Thoracic aorta (tissue), 2 donors: ENCODE measurements at places on chromosomes 7 and 10. TPM values are rescaled to one million over a fixed set of nuclear protein-coding genes. Genes with fewer than 3 reads are reported as not detected.
A peak's percentile ranks its signal among the peaks of the same experiment; 100 is the strongest.

DNA sequence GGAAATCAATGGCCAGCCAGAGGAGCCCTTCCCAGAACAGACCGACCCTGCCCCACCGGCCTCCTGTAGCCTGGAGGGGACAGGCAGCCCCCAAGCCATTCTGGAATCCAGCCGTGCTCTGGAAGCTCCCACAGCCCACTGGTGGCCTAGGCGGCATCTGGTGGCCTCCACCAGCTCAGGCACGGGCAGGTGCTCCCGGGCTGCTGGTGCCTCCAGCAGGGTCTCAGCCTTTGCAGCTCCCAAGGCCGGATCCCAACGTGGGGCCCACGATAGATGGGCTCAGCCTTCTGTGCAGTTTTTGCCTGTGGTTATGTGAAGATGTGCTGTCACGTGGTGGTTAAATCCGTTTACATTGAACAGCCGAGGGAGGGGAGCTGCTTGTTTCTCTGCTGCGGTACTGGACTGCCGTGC, 44.4 kb downstream of the JAKMIP3 start:
- no peaks in the 10 kb centered on the region for H3K4me1 ChIP-seq
- no peak overlapping the region for H3K4me3 ChIP-seq
- no peak for DNase-seq

GRCh38 chr10:71444284-71445054, 47.7 kb downstream of the CDH23 start:
- no peak overlapping the region for H3K4me3 ChIP-seq
- no peaks in the 10 kb centered on the region for H3K27me3 ChIP-seq
- H3K27ac ChIP-seq = no peak overlapping the region
- DNase-seq = no peak

GRCh38 chr7:37013771-37014170, 289.5 kb upstream of the AOAH start:
- H3K27ac ChIP-seq = no peak overlapping the region
- H3K36me3 ChIP-seq = no peaks in the 10 kb centered on the region
- H3K27me3 ChIP-seq = no peaks in the 10 kb centered on the region
- no peak overlapping the region for H3K4me3 ChIP-seq
- DNase-seq = no peak
- H3K4me1 ChIP-seq = no peaks in the 10 kb centered on the region

GRCh38 chr7:11332186-11332864, 358.7 kb downstream of the PHF14 start:
- no peaks in the 10 kb centered on the region for H3K36me3 ChIP-seq
- no peak overlapping the region for H3K27ac ChIP-seq
- DNase-seq = no peak
- H3K4me3 ChIP-seq = no peak overlapping the region
- no peaks in the 10 kb centered on the region for H3K27me3 ChIP-seq

DNA sequence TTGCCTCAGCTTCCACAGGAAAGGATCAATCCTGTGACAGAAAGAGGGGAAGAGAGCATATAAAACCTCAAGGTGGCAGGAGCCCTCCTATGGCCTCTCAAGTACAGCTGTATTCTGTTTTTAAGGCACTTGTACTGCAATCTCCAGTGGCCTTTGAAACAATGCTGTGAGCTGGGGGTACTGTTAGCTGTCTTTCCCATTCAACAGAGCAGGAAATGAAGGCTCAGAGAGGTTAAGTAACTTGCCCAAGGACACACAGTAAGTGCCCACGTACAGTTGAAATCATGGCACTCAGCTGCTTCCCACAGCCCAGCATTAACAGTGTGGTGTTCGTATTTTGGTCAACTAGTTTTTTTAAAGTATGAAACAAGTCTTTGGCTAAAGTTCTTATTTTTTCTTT, 34.0 kb downstream of the DUSP5 start:
- H3K4me1 ChIP-seq = peaks cover 4% of the 10 kb centered on the region
- no peaks in the 10 kb centered on the region for H3K27me3 ChIP-seq
- no peak overlapping the region for H3K27ac ChIP-seq
- H3K36me3 ChIP-seq = no peaks in the 10 kb centered on the region

DNA sequence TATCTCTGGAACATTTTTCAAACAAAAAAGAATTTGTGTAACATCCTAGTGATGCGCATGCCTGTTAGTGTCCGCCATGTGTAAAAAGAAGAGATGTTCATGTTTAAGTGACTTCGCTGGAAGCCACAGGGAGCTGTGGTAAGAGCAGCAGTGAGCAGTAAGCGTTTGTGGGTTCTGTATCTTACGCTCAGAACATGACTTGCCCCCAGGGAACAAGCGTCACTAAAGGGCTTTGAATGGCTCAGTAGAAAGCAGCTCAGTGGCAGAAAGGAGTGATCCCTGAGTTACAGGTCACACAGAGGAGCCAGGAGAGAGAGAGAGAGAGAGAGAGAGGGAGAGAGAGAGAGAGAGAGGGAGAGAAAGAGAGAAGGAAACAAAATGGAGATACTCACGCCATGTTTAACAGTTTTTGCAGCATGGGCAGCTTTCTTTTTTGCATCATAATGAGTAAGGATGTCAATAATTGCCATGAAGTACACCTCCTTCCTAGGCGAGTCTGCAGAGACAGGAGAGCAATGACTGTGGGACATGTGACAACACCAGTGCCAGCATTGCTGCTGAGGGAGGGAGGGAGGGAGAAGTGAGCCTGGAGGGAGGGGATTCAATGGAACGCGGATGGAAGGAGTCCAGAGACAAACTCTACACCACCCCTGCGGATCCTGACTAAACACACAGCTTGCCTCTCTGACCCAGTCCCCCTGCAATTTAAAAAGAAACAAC, 174.6 kb downstream of the PIP4K2A start:
- no peaks in the 10 kb centered on the region for H3K27me3 ChIP-seq
- H3K4me1 ChIP-seq = no peaks in the 10 kb centered on the region
- H3K27ac ChIP-seq = no peak overlapping the region
- H3K36me3 ChIP-seq = peaks cover 52% of the 10 kb centered on the region
- H3K4me3 ChIP-seq = no peak overlapping the region

DNA sequence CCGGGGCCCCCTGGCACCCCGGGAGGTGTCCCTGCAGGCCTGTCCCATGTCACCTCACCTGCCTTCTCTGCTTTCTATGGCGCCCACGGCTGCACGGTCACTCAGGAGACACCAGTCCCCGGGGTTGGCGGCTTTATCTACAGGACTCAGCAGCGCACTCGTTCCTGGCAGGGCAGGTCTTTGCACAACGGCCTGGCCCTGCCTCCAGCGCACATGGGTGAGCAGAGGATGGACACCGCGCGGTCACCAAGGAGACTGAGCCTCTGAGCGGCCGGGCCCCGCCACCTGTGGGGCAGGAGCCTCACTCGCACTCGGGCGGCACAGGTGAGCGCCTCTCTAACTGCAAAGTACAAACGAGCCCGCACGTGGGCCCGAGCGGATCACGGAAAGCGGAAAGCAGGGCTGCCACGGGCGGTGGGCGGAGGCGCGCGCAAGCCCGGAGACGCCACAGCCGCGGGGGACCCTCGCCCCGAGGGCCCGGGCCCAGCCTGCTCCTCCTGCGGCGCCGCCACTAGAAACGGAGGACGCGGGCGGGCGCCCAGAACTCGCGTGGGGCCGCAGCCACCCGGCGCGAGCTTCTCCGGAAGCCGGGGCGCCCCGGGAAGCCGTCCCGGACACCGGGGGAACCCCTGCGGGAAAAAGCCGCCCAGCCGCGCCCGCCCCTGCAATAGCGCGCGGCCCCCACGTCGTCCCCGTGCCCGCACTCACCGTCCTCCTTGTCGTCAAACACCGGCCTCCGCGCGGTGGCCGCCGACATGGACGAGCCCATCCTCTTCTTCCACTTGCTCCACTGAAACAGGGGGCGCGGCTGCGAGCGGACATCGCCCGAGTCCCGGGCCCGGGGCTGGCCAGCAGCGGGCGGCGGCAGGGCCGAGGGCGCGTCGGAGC, 642 bp downstream of the STK32C start:
- H3K4me1 ChIP-seq = peaks cover 4% of the 10 kb centered on the region
- H3K36me3 ChIP-seq = no peaks in the 10 kb centered on the region
- H3K4me3 ChIP-seq = peak overlapping the region; percentile 92
- no peaks in the 10 kb centered on the region for H3K27me3 ChIP-seq
- no peak for DNase-seq
- no peak overlapping the region for H3K27ac ChIP-seq

- H3K4me3 ChIP-seq = no peak overlapping the region
- peaks cover 17% of the 10 kb centered on the region for H3K36me3 ChIP-seq
- no peak for DNase-seq
- H3K27me3 ChIP-seq = no peaks in the 10 kb centered on the region
Observed at GRCh38 chr10:12207114-12207513, 11.1 kb downstream of the CDC123 start.

GRCh38 chr10:84842593-84842992, 514.2 kb downstream of the CCSER2 start:
- DNase-seq = no peak
- H3K27me3 ChIP-seq = no peaks in the 10 kb centered on the region
- no peaks in the 10 kb centered on the region for H3K36me3 ChIP-seq
- no peak overlapping the region for H3K27ac ChIP-seq
- H3K4me3 ChIP-seq = no peak overlapping the region

DNA sequence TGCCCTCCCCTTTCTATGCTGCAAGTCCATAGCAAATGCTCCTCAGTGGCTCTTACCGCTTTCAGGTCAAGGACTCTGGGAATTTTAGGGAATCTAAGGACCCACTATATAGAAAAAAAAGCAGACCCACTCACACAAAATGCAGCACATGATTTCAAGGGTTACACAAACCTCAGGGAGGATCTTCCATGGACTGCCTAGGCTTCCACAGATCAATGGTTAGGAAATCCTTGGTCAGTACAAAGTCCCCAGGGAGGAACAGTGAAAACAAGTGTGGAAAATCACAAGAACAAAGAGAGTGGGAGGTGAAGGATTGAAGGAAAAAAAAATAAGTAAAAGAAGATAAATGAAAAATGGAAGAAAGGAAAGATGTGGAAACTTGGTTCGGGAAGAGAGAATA, 188.4 kb downstream of the AHR start:
- H3K4me3 ChIP-seq = no peak overlapping the region
- no peaks in the 10 kb centered on the region for H3K36me3 ChIP-seq
- H3K27me3 ChIP-seq = no peaks in the 10 kb centered on the region
- H3K4me1 ChIP-seq = no peaks in the 10 kb centered on the region
- no peak for DNase-seq

DNA sequence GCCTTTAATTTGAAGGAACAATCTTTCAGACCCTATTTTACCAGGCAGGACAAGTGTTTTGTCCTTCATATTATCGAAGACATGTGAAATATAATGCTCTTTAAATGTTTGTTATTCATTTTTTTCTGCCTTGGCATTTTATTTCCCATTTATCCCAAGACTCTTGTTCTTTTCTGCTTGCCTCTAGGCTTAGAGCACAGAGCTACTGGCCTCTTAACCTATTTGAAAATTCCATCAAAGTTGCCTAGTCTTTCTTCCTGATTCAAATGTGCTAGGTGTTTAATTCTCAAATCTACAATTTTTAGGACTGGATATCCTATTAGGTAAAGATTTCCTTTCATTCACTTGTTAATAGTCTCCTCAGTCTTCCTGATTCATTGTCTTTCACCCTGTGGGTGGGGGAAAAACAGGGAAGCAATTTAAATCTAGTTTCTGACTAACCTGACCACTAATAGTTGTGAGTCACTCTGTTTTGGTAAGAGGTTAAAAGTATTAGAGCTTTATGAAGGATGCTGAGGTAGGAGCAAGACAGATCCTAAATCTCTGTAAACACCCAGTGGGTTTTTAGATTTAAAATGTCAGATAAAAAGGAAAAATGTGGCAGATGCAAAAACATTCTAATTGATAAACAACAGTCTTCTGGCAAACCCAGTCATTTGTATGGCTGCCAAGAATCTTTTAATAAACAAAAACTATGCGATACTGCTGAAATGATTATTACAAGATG, 1.5 kb downstream of the LIPK start:
- no peak overlapping the region for H3K27ac ChIP-seq
- H3K4me3 ChIP-seq = no peak overlapping the region
- no peaks in the 10 kb centered on the region for H3K36me3 ChIP-seq
- no peaks in the 10 kb centered on the region for H3K4me1 ChIP-seq
- no peaks in the 10 kb centered on the region for H3K27me3 ChIP-seq
- DNase-seq = no peak

DNA sequence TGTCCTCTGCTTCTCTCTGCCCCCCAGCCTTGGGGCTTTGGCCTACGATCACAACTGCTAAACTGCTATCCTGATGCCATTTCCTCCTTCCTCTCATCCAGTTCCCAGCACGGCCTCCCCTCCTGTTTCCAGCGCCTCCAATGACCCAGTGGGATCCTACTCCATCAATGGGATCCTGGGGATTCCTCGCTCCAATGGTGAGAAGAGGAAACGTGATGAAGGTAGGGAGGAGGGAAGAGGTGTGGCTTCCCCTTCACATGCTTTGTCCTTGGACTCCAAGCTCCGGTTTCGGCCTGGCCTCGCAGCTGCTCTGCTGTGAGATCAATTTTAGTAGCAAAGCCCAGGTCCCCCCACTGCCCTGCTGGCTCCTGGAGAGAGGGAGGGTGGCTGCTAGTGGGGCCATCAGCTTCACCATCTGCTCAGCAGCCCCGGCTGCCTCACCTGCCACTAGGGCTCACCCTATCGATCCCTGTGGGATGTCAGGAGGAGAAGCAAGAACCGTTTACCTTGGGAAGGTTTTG, 35.8 kb downstream of the PAX2 start:
- H3K4me1 ChIP-seq = no peaks in the 10 kb centered on the region
- no peak overlapping the region for H3K4me3 ChIP-seq

- no peaks in the 10 kb centered on the region for H3K36me3 ChIP-seq
Observed at GRCh38 chr10:77350711-77351119, 286.9 kb downstream of the KCNMA1 start.

DNA sequence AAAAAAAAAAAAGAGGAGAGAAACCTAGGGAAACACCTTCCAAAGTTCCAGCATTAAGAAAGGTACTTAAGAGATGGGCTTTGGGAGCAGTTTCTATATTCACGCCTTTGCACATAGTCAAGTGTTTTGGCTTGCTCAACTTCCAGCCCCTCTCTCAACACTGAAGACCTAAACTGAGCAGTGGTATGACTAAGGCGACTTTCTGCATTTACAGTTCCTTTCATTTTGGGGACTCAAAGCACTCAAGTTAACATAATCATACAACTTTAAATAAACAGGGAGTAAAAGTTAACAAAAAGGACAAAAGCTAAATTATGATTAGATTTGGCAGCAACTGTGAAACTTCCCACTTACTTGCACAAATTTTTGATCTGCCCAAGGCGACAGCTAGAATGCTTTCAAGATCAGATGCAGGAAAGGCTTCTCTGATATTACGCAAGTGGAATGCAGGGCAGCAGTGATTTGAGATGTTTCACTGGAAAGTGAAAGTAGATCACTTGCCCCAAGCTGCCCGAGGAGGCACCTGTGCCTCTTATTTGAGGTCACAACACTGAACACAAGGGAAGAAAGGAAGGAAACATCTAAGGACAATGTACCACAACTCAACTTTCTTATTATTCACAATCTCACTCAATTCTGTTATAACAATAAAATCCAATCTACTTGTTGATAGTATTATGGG, 199.5 kb downstream of the SKAP2 start:
- no peaks in the 10 kb centered on the region for H3K36me3 ChIP-seq
- no peak for DNase-seq
- no peak overlapping the region for H3K27ac ChIP-seq
- H3K27me3 ChIP-seq = no peaks in the 10 kb centered on the region
- H3K4me1 ChIP-seq = no peaks in the 10 kb centered on the region

RPEL1 gene
- total RNA-seq = not detected

MEOX2 gene
- total RNA-seq = 9.9 TPM

SUN3 gene
- not detected for total RNA-seq

PRPS1L1 gene
- total RNA-seq = not detected
